GOT3 (cell line): ENCODE measurements at places on chromosomes 16 and 17.

- no peak for DNase-seq
Measured at GRCh38 chr17:2338315-2338657, 985 bp downstream of the SGSM2 start.

DNA sequence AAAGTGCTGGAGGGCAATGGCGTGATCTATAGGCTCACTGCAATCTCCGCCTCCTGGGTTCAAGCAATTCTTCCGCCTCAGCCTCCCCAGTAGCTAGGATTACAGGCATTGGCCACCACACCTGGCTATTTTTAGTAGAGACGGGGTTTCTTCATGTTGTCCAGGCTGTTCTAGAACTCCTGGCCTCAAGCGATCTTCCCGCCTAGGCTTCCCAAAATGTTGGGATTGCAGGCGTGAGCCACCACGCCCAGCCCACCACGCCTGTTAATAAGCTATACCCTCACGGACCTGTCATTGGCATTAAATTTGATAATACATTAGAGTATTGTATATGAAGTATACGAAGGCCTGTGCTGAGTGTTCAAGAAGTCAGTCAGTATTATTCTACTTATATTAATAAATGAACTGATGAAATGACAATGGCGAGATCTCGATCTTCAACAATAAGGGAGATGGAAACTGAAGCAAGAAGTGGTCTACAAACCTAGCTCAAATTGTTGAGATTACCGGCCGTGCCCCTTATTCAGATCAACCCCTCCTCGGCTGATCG, 818 bp upstream of the BCAS3 start:
- DNase-seq: no peak

- DNase-seq: no peak
Measured at GRCh38 chr16:88070989-88071625, 119.9 kb downstream of the BANP start.

GRCh38 chr17:6523330-6523729, 33.0 kb downstream of the PITPNM3 start:
- DNase-seq: no peak

DNA sequence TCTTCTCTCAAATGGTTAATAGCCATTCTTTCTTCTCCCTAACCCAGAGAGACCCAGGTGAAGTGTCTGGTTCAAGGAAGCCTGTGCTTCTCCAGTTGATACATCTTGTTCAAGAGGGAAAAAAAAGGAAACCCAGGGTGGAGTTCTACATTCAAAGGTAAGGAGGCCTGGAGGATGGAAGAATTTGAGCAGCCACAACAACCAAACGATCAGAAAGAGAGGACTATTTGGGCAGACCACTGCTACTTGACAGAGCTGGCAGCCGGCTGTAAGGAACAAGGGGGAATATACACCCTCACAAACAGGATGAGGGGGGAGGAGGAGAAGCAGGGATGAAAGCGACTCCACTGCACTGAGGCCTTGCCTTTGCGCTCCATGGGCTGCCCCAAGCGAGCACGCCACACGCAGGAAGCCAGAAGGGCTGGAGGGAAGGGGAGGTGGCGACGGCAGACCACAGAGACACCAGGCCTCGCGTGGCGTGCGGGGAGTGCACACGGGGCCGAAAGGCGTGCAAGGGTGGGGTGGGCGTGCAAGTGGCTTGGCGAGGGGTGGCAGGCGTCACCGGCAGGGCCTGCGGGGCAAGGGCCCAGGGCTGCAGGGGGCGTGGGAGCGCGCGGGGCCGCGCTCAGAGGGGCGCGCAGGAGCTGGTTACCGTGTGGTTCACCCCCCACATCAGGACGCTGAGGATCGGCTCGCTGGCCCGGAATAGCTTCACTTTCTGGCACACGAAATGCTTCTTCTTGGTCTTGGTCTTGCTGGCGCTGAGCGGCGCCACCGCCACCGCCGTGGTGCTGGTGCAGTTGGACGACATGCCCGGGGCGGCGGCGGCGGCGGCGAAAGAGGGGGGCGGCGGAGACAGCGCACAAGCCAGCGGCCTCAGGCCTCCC, 499 bp downstream of the PIP4K2B start:
- no peak for DNase-seq

DNA sequence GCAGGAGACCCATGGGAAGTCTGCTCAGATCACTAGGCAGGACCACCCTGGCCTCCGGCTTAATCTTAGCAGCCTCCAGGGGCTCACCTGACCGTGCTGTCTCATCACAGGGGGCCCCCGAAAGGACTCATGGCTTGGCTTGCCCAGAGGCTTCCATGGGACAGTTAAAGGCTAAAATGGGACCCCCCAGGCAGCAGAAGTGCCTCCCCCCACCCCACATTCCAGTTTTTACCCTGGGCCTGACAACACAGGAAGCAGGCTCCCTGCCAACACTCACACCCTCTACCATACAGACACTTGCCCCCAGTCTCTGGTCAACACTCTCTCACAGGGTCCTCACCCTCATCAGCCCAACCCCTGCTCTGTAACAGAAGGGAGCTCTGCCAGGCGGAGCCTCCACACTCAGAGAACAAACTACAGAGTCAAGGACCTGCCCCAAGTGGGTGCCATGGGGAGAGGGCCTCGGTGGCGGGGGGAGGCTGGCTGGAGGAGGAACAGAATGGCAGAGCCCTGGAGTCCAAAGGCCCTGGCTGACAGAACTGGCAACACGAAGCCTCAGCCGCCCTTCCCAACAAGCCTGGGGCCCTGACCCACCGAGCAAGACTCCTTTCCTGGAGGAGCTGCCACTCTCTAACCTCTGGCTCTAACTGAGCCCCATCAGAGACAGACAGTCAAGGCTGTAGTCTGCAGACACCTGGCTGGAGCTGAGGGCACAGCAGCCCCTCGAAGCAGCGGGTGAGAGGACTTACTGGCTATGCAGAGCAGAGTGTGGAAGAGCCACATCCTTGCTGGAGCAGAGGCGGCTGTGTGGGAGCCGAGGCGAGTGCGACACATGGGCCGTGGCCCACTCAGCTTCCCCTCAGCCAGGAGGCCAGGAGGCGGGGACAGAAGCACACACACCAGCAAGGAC, at the start of gene ITGAE:
ITGAE (minus strand) TSS at position 827 of the 910 bp plus-strand sequence; CDS start at position 783, 44 bp downstream.
- DNase-seq: no peak

- DNase-seq: no peak
Measured at GRCh38 chr16:51723036-51723724, 572.1 kb upstream of the SALL1 start.
